ENCODE measurements at places on chromosomes 4 and X. TPM values are rescaled to one million over a fixed set of nuclear protein-coding genes. Genes with fewer than 3 reads are reported as not detected.

ASB12 gene
- polyA plus RNA-seq: 0.18 TPM

ARAP2 gene
- polyA plus RNA-seq: 7.5 TPM

IL3RA gene
- 2.7 TPM for polyA plus RNA-seq

MAGEC2 gene
- polyA plus RNA-seq: not detected

RHOH gene
- 1.1 TPM for polyA plus RNA-seq

UBA6 gene
- polyA plus RNA-seq: 10.2 TPM

AKAP14 gene
- polyA plus RNA-seq: not detected

MGARP gene
- 0.24 TPM for polyA plus RNA-seq

Measured in esophagus (tissue), 2 donors.